ENCODE measurements at places on chromosomes 6 and 20.

GRCh38 chr6:8941577-8941976 lies 506.2 kb upstream of the SLC35B3 start:
- no peak for DNase-seq

DNA sequence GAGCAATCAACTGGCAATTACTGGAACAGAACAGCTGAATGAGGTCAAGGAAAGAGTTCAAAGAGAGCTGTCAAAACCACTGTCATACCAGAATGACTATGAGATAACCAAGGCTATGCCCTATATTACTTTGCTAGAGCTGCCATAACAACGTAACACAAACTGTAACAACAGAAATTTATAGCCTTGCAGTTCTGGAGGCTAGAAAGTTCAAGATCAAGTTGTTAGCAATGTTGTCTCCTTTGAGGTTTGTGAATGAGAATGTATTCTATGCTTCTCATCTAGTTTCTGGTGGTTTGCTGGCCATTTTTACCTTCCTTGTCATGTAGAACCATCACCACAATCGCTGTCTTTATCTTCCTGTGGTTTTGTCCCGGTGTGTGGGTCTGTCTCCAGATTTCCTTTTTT lies 1323.0 kb upstream of the GJE1 start:
- DNase-seq: no peak

DNA sequence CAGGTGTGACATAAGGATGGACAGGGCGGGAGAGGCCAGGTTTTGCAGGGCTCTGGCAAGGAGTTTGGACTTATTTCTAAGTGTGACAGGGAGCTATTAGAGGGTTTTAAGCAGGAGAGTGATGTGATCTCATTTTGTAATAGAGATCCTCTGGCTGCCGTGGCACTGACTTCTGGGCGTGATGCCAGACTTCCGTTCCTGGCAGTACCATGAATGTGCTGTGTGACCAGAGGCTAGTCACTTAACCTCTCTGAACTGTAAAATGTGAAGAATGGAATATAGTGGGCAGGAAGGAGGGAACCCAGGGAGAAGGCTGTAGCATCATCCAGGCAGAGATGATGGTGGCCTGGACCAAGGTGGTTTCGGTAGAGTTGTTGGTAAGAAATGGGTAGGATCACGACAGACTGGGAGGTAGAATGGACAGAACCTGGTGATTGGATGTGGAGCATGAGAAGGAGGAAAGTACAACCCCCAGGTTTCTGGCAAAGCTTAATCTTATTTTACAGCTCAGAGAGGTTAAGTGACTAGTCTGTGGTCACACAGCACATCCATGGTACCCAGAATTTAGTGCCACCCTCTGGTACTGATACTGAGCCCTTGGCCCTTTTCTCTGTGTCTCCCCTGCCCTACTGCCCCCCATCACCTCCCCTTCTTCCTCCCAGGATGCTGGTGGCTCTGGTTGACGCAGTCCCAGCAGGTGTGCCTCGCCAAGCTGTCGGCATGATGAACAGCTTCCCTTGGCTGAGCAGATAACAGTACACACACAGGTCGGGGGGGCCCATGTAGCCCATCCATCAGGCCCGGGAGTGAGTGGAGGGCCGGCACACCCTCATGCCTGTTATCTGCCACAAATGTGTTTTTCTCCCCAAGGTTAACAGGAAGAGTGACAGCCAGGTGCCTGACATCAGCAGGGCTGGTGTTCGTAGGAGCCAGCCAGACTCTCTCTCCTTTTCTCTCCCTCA lies 52.9 kb upstream of the CTNNBL1 start:
- no peak for DNase-seq

GRCh38 chr6:97110626-97111025 lies 172.4 kb downstream of the MMS22L start:
- no peak for DNase-seq

DNA sequence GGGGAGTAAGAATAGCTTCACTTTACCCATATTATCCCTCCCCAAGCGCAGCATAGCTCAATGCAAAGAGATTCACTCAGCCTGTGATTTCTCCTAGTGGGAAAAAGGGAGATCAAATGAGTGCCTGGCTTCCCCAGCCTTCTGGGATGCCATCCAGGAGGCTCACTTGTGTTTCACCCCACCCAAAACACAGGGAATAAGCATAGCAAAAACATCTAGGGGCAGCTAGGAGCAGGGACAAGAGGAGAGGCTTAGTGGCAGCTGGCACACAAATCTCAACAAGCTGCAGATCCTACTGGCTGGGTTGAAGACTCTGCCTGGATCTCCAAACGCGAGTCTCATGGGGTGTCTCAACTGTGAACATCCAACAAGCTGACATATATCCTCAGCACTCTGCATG lies 715.8 kb downstream of the RNF144B start:
- DNase-seq: no peak

GRCh38 chr6:163900570-163900969 lies 486.1 kb downstream of the QKI start:
- DNase-seq: no peak

DNA sequence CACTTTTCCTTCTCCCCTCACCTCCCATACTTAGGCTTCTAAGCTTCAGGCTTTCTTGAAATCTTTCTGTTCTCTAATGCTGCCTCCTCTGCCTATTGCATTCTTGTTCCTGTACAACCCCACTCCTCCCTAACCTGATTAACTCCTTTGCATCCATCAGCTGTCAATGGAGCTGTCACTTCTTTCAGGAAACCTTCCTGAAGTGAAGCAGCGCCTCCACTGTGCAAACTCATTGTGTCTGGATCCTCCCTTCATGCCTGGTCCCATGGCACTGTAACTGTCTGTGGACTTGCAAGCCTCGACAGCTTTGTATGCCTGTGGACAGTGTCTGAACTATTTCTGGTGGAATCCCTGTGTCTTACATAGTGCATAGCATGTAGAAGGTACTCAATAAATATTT lies 185.0 kb downstream of the HS3ST5 start:
- DNase-seq: no peak

- no peak for DNase-seq
These were observed 1197.7 kb upstream of the CITED2 start for GRCh38 chr6:140572129-140572528.

DNA sequence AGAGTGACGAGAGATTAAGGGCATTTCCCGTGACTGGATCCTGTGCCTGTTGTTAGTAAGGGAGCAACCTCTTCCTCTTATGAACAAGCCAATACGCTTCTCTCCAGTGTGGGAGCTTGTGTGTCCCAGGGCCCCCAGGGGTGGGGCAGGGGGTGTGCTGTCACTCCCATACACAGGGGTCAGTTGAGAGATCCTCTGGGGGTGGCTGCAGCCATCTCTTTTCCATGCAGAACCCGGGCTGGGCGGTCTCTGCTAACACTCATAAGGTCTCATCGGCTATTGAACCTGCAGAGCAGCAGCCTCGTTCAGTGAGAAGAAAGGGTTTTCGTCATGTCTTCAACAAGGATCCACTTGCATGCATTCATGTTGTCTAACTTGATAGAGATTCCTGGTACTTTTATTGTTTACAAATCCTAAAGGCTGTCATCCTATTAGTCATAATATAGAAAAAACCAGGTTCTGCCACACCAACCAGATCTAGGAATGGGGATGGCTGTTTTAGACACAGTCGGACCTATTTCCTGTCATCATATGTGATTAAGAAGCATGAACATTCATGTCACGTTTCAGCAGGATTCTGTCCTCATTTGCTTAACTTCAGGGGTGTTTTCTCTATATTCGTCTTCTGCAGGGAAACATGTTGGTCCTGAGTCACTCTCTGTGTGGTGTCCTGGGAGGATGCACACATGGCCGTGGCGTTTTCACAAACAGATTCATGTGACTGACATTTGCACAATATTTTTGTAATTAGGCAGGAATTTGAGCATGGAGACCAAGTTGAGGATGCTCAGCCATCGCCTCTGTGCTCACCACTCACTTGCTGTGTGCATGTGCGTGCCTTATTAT lies 13.3 kb upstream of the THBS2 start:
- DNase-seq: no peak

DNA sequence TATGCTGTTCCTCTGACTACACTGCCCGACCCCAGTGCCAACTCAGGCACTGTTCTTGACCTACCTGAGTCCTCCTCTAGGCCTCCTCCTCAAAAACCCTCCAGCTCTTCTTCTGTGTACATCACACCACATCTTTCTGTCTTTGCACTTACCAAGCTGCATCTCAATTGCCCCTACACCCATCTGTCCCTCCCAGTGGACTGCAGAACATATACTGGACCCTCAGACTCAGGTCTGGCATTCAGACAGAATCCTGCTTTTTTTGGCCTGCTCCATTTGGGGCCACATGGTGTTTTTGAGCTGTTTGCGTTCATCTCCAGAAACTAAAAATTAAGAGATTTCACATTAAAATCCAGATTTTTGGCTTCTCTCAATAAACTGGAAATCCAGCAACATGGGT lies 23.2 kb upstream of the YWHAB start:
- no peak for DNase-seq

- DNase-seq: no peak
These were observed 573.0 kb downstream of the CD109 start for GRCh38 chr6:74268815-74269599.

DNA sequence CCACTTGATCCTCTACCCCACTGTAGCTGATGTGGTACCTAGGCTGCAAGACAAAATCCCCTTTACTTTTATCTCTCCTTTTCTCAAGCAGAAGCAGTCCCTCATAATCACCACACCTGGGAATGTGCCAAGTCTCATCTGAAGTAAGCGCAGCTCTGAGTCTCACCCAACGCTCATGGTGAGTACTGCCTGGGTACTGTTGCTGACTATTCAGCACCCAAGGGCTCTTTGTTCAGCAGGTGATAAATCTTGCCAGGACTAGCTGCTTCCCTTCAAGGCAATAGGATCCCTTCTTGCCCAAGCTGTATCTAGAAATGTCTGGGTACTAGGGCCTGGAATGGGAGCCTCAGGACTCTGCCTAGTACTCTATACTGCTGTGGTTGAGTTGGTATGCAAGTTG lies 70.9 kb downstream of the GCLC start:
- DNase-seq: no peak

DNA sequence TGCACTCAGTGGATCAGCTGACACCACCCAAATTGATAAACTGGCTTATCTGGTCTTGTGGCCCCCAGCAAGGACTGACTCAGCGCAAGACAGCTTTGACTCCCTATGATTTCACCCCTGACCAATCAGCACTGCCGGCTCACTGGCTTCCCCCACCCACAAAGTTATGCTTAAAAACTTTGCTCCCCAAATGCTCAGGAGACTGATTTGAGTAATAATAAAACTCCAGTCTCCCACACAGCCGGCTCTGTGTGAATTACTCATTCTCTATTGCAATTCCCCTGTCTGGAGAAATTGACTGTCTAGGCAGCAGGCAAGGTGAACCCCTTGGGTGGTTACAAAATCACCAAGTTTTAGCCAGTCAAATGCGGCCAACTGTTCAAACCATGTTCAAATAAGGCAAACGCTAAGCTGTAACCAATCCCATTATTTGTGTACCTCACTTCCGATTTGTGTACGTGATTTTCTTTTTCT lies 32.5 kb downstream of the SLC22A2 start:
- DNase-seq: no peak

GRCh38 chr20:32621891-32622584 lies 36.9 kb upstream of the NOL4L start:
- no peak for DNase-seq

GRCh38 chr20:49132995-49133478 lies 55.1 kb downstream of the STAU1 start:
- no peak for DNase-seq

DNA sequence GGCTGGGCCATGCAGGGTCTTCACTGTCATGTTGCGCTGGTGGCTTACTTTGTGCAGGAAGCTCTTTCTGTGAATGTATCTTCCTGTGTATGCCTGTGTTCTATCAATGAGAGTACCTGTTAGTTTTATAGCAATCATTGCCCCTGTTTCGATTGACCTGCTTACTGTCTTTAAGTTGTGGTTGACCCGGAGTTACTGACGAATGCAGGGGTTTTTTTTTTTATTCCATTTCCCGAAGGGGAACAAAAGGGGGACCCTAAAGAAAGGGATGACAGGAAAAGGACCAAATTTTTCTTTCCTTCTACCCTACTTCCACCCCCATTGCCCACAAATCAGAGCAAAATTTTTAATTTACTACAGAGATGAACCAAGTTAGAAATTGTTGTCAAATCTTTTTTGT lies at the start of gene IL17F:
Gene IL17F (minus strand): TSS at position 101 of the 400 bp plus-strand sequence. CDS start 71 bp downstream, at position 30.
- DNase-seq: no peak

DNA sequence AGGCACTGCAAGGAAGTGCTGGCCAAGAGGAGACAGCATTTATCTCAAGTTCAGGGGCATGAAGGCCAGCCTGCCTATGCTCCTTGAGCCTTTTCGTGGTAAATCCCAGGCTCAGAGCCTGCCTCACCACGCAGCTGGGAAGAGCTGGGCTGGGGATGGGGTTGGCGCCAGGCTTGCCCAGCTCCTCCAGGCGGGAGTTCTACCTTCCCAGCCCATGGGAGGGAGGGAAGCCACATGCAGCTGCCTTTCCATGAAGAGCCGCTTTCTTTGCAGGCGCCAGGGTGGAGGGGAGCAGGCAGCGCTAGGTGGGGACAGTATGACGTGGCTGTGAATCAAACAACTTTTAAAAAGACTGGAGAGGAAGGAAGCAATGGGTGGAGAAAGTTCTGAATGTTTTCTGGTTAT lies 19.5 kb upstream of the SIRT5 start:
- no peak for DNase-seq

DNA sequence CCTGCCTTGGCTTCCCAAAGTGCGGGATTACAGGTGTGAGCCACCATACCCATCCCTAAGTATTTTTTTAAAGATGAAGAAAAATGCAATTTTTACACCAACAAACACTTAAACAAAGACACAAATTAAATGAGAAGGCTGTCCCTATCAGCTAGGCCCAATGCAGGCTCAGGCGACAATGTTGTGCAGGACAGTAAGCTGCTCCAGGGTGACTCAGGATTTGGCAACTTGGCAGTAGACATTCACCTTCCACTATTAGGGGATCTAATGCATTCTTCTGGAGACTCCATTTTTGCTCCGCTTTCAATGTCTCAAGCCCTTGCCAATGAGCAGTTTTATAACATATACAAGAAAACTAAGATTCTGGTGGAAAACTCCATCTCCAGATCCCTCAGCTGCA lies 19.7 kb downstream of the NDRG3 start:
- no peak for DNase-seq

GRCh38 chr20:33909331-33909921 lies 84.3 kb upstream of the RALY start:
- no peak for DNase-seq

DNA sequence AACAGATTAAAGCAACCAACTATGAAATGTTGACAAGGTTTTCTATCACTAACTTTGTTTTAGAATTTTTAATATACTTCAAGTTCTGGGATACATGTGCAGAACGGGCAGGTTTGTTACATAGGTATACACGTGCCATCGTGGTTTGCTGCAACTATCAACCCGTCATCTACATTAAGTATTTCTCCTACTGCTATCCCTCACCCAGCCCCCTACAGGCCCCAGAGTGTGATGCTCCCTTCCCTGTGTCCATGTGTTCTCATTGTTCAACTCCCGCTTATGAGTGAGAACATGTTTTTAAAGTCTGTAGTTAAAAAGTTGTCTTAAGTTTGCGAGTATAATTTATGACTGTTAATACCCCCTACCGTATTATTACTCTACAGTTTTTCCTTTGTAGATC lies 844.3 kb upstream of the MANEA start:
- no peak for DNase-seq
